NCI-H187 treated with DMSO at 0.1 percent for 48 hours (cell line): ENCODE measurements at places on chromosomes 1 and 21.

GRCh38 chr1:105386489-105386888, 1636.8 kb downstream of the AMY1C start:
- DNase-seq, result no peak

- no peak for DNase-seq
Measured at GRCh38 chr1:106960412-106960811, 96.1 kb upstream of the PRMT6 start.

- DNase-seq, result no peak
Measured at GRCh38 chr1:90513956-90514355, 203.1 kb downstream of the BARHL2 start.

- no peak for DNase-seq
Measured at GRCh38 chr1:94000510-94001282, 91.5 kb upstream of the GCLM start.

DNA sequence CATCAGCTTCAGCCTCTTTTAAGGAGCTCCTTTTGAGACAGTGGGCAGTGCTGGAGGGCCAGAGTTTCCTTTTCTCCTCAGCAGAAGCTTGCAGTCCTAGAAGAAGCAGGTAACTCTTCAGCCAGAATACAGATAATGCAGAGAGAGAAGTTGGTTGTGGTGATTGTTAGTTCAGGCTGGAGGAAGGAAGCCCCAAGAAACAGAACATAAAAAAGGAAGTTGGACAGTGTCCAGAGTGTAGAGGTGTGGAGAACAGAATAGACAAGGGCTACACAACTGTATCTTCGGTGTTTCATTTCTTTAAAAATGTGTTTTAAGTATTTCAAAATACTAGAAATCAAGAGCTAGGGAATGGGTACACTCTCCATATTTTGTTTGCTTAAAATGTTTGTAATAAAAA, 6.4 kb upstream of the TACSTD2 start:
- no peak for DNase-seq

- DNase-seq, result no peak
Measured at GRCh38 chr1:22666412-22666811, 13.4 kb downstream of the C1QB start.

DNA sequence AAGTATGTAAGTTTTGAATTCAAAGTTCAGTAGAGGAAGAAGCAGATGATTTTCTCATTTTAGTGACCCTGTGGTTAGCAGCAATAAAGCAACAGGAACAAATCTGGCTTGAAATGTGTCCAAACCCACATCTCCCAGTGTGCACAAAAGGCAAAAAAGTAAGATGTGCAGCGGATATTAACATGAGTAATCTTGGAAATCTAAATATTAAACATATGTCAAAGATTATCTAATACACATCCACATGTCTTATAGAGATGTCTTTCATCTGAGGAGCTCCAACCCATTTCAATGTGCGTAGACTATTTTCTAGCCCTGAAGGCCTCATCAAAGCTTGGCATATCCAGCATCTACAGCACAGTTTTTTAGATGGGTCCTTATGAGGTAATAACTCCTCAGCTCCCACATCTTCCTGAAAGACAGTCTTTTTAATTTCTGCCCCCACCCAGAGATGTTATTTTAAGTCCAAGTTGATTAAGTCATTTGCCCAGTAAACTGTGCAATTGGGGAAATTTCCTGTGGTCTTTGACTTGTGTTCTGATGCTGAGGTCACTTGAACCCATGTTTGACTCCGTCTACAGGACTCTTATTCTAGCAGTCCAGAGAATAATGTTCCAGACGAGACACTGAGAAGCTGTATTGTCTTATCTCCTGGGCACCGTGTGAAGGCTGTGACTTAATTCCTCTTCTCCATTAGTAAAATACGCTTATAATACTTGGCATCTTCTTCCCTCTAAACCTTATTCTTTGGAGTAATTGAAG, 73.7 kb downstream of the LMO4 start:
- no peak for DNase-seq
